ENCODE measurements at places on chromosomes 16 and 17. TPM values are rescaled to one million over a fixed set of nuclear protein-coding genes. Genes with fewer than 3 reads are reported as not detected.

- H3K4me3 ChIP-seq, result no peak overlapping the region
- H3K4me1 ChIP-seq, result peaks cover 15% of the 10 kb centered on the region
- no peak overlapping the region for H3K27ac ChIP-seq
- no peak for DNase-seq
- peaks cover 21% of the 10 kb centered on the region for H3K36me3 ChIP-seq
Measured at GRCh38 chr16:67489401-67490083, 6.2 kb upstream of the AGRP start.

DNA sequence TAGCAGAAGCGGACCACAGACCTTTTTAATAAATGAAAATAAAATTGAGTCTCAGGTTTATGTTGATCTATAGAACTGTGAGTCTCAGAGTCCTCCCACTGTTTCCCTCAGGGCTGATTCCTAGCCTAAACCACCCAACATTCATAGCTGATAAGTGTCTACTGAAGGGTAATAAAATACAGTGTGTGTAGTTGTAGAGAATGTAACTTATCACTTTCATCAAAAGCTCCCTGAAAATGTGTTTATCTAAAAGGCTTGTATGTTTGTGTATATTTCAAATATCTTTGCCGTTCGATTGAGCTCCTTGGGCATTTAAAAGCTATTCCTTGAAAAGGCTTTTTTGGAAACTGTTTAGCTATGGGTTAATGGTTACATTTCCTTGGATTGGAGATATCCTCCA lies 740.3 kb upstream of the SOX9 start:
- no peaks in the 10 kb centered on the region for H3K36me3 ChIP-seq
- no peaks in the 10 kb centered on the region for H3K4me1 ChIP-seq
- H3K27ac ChIP-seq, result no peak overlapping the region
- H3K27me3 ChIP-seq, result no peaks in the 10 kb centered on the region
- no peak for DNase-seq

The MYLK3 gene
- total RNA-seq, result not detected

DNA sequence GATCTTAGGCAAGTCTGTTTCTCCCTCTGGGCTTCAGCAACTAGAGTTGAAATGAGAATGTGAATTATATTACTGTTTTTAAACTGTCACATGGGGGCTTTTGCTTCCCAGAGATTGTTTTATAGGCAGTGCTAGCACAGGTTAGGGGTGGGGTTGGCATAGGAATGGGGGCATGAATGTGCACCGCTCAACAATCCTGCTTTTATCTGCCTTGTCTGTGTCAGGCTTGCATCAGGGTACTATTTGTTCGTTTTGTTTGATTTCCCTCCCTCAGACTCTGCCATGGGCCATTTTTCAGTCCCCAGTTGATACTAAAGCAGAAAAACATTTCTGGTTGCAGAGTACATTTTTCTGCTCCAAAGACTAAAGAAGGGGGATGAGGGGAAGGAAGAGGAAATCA lies 34.6 kb upstream of the IRX6 start:
- H3K27me3 ChIP-seq, result no peaks in the 10 kb centered on the region
- H3K4me3 ChIP-seq, result no peak overlapping the region
- no peak for DNase-seq
- H3K4me1 ChIP-seq, result no peaks in the 10 kb centered on the region
- no peak overlapping the region for H3K27ac ChIP-seq

- H3K4me3 ChIP-seq, result no peak overlapping the region
- DNase-seq, result no peak
Measured at GRCh38 chr17:21298983-21299519, 14.5 kb downstream of the MAP2K3 start.

- no peak overlapping the region for H3K27ac ChIP-seq
- DNase-seq, result no peak
- no peak overlapping the region for H3K4me3 ChIP-seq
- H3K36me3 ChIP-seq, result no peaks in the 10 kb centered on the region
Measured at GRCh38 chr16:74111456-74111982, 185.1 kb upstream of the PSMD7 start.

DNA sequence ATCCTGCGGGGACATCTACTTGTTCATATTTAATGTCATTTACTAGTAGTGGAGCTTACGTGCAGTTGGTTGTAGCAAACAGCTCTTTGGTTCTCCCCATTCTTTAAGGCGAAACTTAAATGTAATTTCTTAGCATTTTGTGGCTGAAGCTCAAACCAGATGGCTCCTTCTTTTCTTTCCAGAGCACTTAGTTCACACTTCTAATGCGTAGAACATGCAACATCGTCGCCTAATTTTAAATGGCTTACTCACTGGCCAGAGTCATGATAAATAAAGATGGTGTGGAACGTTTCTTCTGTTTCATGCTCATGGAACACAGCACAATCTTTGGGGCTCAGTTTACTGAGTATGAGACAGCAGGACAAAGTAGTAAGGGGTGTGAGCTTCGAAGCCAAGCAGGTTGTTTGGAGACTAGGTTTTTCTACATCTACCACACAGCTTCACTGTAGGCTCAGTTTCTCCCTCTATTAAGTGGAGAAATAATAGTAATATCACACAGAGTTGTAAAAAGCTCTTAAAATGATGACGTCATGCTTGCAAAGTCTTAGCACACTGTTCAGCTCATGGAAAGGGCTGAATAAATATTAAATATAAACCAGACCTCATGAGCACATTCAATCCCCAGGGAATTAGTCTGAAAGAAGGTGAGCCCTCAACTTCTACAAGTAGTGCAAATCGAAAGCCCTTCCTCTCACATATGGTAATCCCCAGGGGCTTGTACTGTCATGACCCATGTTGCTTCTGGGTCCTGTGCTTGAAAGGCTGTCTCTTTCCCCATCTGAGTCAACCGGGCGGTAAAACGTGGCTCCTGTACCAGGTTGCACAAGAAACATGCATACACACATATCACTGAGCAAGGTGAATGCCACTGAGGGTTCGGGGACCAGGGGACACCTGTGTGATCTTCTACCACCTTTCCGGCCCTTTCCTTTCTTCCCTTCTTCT lies 384.3 kb downstream of the CDH13 start:
- no peaks in the 10 kb centered on the region for H3K4me1 ChIP-seq
- no peak overlapping the region for H3K4me3 ChIP-seq
- no peak overlapping the region for H3K27ac ChIP-seq
- no peaks in the 10 kb centered on the region for H3K27me3 ChIP-seq
- no peak for DNase-seq

- peaks cover 25% of the 10 kb centered on the region for H3K4me1 ChIP-seq
- H3K36me3 ChIP-seq, result no peaks in the 10 kb centered on the region
- no peak overlapping the region for H3K27ac ChIP-seq
- no peak overlapping the region for H3K4me3 ChIP-seq
- no peak for DNase-seq
Measured at GRCh38 chr17:39706921-39707337, 7.1 kb downstream of the ERBB2 start.

DNA sequence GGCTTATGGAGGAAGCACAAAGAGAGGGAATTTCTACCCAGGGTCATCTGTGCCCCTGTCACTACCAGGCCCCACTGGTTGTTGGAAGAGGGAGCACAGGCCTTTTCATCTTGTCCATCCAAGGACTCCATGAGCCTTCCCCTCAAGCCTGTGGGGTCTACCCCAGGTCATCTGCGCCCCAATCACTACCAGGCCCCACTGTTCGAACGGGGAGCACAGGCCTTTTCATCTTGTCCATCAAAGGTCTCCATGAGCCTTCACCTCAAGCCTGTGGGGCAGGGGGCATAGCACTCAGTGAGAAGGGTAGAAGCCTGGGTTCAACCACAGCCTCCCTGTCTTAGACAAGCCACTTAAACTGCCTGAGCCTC lies 101.5 kb upstream of the CDH5 start:
- H3K4me3 ChIP-seq, result no peak overlapping the region
- no peak for DNase-seq
- H3K27me3 ChIP-seq, result peaks cover 16% of the 10 kb centered on the region
- H3K27ac ChIP-seq, result no peak overlapping the region

The CNTNAP4 gene
- not detected for total RNA-seq

The TUBB3 gene
- total RNA-seq, result 0.88 TPM

The ZKSCAN2 gene
- total RNA-seq, result 10.2 TPM

The SYT17 gene
- not detected for total RNA-seq

DNA sequence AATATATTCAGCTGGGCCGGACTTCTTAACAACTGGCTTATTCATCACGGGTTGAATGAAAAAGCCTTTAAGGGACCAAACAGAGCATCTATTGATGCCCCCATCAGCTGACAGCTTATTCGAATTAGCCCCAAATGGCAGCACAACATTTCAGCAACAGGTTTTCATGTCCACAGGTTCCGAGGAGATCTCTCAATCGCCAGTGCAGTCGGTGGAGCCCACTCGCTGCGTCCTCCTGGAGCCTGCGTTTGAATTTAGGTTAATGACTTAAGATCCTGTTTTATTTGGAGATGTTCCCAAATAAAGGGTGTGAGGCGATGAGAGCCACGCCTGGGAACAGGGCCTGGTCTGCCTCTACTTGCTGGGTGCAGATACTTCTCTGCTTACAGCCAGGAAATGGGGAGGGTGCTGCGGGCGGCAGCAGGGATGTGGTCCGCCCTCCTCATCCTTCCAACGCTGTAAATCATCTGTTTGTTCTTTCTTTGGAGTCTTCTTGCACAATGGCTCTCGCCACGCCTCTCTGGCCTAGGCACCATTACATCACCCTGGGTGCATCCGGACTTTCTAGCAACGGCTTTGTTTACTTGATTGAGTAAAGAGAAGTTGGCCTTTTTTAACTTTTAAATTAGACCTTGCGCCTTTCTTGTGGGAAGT lies 22.6 kb downstream of the NDE1 start:
- peak overlapping the region; percentile 96 for H3K27ac ChIP-seq
- no peaks in the 10 kb centered on the region for H3K27me3 ChIP-seq

DNA sequence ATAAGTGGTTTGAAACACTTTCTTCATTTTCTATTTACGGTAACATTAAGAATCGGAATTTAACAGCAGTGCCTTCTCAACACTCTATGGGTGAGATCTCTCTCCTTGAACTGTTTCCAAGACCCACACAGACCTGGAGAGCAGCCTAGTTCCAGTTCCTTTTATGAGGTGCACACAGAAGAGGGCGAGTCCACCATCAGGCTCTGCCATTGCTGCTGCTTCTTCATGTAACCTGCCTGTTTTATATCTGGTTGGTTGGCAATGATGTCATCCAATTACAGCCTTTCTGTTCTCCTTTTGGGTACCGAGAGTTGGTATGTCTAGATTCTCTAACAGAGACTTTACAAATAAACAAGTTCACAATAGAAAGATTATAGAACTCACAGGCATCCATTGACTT lies 225.7 kb downstream of the UTP18 start:
- DNase-seq, result no peak
- no peak overlapping the region for H3K4me3 ChIP-seq
- no peaks in the 10 kb centered on the region for H3K27me3 ChIP-seq
- no peak overlapping the region for H3K27ac ChIP-seq
- H3K4me1 ChIP-seq, result no peaks in the 10 kb centered on the region

DNA sequence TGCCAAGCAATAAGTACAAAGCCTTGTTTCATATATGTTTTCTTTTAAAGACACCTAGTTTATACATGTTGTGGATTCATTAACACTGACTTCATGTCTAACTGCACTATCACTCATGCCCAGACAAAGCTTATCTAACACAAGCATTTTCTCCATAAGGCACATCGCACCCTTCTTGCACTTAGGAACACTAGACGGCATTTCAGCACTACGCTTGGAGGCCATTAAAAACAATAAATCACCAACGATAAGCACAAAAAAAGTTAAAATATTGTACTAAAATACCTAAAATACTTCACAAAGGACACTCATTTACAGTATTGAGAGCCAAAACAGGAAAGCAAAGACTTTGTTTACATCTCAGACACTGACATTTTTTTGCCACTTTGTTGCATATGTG lies 39.0 kb upstream of the TEKT3 start:
- DNase-seq, result no peak
- no peak overlapping the region for H3K4me3 ChIP-seq
- no peaks in the 10 kb centered on the region for H3K36me3 ChIP-seq
- H3K4me1 ChIP-seq, result no peaks in the 10 kb centered on the region
- no peak overlapping the region for H3K27ac ChIP-seq

The CD300C gene
- 0.41 TPM for total RNA-seq

DNA sequence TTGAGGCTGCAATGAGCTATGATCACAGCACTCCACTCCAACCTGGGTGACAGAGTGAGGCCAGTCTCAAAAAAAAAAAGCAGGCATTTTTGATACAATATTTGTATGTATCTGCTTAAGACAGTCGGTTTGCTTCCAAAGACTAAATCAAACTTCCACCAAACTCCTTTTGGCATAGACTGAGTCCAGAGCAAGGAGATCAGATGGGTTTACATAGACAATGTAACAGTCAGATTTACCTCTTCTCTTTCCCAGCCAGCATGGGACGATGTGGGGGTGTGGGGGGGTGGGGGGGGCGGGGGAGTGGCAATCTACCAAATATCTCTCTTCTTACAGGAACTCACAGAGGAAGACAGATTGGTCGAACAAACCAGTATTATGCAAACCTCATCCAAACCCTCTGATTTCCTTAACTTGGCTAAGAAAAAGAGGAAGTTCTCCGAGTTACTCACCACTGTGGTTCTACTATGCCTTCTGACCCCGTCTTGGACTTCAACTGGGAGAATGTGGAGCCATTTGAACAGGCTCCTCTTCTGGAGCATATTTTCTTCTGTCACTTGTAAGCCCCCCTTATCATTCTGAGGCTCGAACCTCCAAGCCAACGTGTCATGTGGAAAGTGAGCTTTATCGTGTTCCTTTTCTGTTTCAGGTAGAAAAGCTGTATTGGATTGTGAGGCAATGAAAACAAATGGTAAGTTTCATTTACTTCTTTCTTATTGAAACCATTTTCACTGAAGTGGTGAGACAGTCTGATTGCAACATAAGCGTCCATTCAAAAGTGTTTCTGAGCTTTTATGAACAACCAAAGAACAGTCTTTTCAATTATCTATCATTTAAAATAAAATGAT lies at the start of gene MILR1:
Gene MILR1, plus strand, starts transcription at position 451 of the 848 bp plus-strand sequence. Its CDS starts 54 bp downstream, at position 505.
- DNase-seq, result peak; percentile 34
- H3K36me3 ChIP-seq, result no peaks in the 10 kb centered on the region
- no peaks in the 10 kb centered on the region for H3K27me3 ChIP-seq

- no peak overlapping the region for H3K4me3 ChIP-seq
- DNase-seq, result no peak
- no peaks in the 10 kb centered on the region for H3K27me3 ChIP-seq
- no peaks in the 10 kb centered on the region for H3K4me1 ChIP-seq
Measured at GRCh38 chr16:78198288-78198687, 98.8 kb downstream of the WWOX start.

GRCh38 chr17:72244956-72245355 lies 124.1 kb downstream of the SOX9 start:
- no peaks in the 10 kb centered on the region for H3K27me3 ChIP-seq
- H3K36me3 ChIP-seq, result no peaks in the 10 kb centered on the region
- H3K27ac ChIP-seq, result no peak overlapping the region
- DNase-seq, result no peak
- no peak overlapping the region for H3K4me3 ChIP-seq

DNA sequence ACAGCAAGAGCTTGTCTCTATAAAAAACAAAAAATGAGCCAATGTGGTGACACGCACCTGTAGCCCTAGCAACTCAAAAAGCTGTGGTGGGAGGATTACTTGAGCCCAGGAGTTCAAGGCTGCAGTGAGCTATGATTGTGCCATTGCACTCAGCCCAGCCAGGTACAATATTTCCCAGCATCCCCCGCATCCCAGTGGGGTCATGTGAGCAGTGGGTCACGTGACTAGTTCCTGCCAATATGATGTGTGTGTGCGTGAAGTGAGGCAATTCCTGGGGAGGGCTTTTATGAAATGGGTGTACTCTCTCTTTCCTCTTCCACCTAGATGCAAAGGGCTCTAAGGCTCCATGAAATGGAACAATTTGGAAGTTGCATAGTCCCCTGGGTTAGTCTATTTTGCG lies 81.3 kb downstream of the GSG1L start:
- H3K27me3 ChIP-seq, result no peaks in the 10 kb centered on the region
- H3K4me1 ChIP-seq, result no peaks in the 10 kb centered on the region
- H3K36me3 ChIP-seq, result no peaks in the 10 kb centered on the region
- no peak overlapping the region for H3K27ac ChIP-seq
- no peak overlapping the region for H3K4me3 ChIP-seq
- no peak for DNase-seq

Measured in CD4-positive, alpha-beta T cell (primary cell).